NCI-H1436 (cell line): ENCODE measurements at places on chromosomes 16 and 17.
A peak's percentile ranks its signal among the peaks of the same experiment; 100 is the strongest.

DNA sequence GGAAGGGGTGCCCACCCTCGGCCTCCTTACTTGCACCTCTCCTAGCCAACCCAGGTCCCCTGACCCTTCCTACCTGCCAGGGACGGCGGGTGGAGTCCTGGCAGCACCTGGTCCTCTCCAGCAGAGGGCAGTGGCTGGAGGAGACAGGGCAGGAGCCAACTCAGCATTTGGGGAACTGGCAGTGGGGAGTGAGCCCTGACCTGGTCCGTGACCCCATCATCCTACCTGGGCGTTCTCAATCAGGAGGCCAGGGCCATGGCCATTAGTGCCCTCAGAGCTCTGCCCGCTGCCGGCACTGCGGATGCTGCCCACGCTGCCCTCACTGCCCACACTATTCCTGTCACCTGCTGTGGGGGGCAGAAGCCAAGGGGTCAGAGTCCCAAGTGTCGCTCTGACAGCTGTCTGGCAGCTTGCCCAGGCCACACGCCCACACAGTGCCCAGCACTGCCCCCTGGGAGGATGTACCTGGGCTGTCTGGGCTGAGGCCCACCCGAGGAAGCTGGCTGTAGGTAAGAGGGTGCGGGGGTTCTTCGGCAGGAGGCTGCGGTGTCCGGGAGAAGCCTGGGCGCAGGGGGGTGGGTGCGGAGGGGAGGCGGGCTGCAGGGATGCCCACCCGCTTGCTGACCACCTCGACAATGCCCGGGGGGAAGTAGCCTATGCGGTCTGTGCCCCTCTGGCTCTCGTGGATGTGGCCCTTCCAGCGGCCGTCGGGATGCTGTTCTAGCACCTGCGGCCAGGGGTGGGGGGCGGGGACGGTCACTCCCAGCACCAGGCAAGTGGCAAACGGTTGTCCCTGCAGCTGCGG, 10.8 kb downstream of the CASKIN2 start:
- no peak for DNase-seq

DNA sequence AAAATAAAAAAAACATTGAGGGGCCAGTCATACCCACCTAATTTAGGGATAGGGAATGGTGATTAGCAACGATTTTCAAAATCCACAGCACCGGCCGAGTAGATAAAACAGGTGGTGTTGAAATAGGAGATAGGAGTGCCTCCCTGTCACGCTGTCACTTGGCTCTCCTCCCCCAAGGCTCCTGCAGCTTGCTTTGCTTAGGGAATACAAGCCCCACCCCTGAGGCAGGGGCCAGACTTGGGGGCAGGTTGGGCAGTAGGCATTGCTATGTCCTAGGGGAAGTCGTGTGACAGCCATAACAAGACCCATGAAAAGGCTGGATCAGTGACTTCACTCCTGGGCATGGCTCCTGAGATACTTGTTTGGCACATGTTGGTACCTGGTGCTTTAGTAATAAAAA, 25.8 kb downstream of the POLR2A start:
- no peak for DNase-seq

GRCh38 chr17:64009571-64010402, 10.6 kb downstream of the ICAM2 start:
- no peak for DNase-seq

- peak; percentile 18 for DNase-seq
Measured at GRCh38 chr16:2019518-2019920, at the start of gene NPW. NPW (plus strand) TSS chr16:2019785.

GRCh38 chr17:74037320-74037719, 166.2 kb upstream of the RPL38 start:
- DNase-seq = no peak

- DNase-seq = no peak
Measured at GRCh38 chr17:20920095-20920814, 122.6 kb downstream of the USP22 start.

DNA sequence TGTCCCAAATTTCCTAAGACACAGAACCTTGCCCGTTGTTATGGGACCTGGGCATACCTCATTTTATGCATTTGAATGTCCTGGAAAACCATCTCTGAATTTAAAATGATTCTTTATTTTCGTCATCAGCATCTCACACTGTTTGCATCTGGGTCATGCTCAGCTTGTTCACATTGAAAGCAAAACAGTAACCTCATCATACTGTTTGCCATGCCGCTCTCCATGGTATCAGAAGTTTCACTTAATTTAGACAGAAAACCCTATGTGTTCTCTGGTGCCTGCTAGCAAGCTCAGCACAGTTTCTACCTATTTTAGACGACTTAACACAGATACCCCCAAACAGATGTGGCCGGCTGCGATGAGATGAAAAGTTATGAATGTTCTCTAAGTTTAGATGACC, 292.1 kb downstream of the SNX29 start:
- DNase-seq = no peak

DNA sequence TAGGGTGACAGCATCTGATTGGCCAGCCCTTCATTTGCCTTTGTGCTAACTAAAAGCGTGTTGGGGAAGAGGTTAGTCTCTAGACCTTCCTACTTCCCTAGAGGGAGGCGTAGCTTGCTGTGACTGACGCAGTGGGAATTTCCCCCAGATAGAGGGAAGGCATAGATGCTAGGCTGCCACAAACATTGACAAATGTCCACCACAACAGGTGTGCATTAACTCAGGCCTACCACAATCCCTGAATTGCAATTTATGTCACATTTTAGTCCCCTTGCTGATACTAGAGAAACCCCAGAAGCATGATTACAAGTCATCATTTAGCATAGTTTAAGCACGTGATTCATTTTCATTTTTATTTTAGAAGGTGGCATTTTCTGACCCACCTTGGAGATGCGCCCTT, 76.3 kb upstream of the WSB1 start:
- no peak for DNase-seq

GRCh38 chr16:33877-34647, 19.3 kb downstream of the POLR3K start:
- no peak for DNase-seq

- DNase-seq = no peak
Measured at GRCh38 chr17:1344521-1344920, 55.5 kb downstream of the YWHAE start.

DNA sequence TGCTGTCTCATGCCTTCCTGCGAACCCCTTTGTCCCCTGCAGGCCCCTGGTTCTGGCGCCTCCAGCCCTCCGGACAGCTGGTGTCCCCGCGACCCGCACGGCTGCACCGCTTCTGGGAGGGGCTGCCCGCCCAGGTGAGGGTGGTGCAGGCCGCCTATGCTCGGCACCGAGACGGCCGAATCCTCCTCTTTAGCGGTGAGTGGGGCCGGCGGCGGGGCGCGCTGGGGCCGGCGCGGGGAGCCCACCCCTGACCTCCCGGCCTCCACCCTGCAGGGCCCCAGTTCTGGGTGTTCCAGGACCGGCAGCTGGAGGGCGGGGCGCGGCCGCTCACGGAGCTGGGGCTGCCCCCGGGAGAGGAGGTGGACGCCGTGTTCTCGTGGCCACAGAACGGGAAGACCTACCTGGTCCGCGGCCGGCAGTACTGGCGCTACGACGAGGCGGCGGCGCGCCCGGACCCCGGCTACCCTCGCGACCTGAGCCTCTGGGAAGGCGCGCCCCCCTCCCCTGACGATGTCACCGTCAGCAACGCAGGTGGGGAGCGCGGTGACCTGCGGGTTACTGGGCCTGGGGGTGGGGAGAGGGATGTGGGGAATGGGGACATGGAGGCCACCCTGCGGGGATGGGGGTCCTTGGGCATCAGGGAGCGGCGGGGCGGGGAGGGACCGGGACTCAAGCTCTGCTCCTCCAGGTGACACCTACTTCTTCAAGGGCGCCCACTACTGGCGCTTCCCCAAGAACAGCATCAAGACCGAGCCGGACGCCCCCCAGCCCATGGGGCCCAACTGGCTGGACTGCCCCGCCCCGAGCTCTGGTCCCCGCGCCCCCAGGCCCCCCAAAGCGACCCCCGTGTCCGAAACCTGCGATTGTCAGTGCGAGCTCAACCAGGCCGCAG, 7.1 kb upstream of the IL32 start:
- DNase-seq = peak; percentile 48

DNA sequence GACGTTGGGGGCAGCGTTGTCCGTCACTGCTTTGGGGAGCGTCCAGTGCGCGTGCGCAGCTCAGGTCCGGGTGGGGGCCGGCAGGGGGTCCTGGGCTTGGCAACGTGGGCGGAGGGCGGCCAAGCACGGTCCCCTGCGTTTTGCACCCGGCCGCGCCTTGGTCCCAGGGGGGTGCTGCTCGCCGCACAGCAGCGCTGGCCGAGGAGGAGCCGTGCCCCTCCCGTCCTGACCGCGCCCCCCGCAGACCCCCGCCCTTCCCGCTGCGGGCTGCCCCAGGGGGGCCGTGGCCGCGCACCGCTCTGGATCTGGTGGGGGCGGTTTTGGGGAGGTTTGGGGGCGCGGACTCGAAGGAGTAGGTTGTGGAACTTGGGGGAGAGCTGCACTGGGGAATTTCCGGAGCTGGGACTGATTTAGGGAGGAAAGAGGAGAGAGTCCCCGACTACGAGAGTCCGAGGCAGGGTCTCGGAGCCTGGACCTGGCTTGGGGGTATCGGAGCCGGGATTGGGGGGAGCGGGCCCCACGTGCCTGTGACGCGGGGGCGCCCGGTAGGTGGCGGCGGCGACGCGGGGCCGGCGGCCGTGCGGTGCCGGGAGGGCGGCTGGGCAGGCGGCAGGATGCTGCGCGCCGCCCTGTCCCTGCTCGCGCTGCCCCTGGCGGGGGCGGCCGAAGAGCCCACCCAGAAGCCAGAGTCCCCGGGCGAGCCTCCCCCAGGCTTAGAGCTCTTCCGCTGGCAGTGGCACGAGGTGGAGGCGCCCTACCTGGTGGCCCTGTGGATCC, at the start of gene SLC9A5:
SLC9A5 (plus strand) TSS at position 579 of the 777 bp plus-strand sequence; CDS start at position 615, 36 bp downstream.
- DNase-seq = peak; percentile 11

DNA sequence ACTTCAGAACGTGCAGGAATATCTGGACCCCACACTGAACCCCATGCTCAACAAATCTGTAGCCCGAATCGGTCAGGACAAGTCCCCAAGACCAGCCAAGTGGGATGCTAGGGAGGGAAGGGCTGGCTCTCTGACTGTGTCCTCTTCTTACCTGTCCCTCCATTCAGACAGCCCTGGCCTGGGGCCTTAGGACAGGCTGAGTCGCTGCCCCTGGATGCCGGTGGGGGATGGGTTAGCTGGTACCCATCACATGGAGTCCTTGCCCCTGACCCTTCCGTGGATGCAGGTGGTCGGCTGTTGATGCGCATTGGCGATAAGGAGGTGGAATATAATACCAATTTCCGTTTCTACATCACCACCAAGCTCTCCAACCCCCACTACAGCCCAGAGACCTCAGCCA, 16.0 kb upstream of the KDM6B start:
- no peak for DNase-seq

DNA sequence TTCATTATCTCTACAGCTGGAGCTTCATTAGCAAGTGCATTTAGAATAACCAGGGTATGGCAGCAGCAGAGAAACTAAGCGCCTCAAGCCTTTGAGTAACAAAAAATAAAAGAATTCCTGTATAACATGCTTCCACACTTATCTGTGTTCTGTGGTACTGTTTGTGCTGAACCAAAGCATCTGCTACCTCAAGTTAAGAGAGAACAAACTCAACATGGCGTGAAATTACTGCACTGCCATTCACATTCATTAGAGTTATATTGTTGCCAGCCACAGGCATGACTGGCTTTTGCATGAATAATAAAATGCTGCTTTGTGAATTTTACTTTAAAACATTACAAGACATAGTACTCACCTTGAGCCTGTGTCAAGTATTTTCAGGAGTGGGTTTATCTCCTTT, 76.6 kb downstream of the NLK start:
- DNase-seq = no peak

DNA sequence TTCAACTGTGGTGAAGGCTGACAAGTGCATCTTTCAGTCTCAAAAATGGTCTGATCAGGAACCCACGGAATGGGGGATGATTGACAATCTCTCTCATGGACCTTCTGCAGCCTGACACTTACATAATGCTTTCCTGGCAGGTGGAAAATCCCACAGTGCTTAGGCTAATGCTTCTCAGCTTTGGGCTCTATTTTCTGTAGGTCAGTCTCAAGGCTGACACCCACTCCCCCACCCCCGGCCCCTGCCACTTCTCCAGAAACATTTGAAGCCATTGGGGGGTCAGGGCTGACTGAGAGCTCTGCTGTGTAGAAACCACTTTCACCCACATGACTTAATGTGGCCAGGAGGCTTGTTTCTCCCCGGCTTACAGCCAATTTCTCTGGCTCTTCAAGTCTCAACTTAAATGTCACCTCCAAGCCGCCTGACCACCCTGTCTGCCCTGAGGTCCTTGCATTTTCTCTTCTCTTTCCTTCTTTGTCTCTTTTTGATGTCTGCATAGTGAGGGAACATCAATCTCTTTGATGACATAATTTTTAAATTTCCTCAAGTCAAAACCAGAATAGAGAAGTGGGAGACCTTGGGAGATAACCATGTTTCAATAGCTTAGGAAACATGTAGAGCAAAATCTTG, 16.7 kb upstream of the IRF8 start:
- DNase-seq = no peak

DNA sequence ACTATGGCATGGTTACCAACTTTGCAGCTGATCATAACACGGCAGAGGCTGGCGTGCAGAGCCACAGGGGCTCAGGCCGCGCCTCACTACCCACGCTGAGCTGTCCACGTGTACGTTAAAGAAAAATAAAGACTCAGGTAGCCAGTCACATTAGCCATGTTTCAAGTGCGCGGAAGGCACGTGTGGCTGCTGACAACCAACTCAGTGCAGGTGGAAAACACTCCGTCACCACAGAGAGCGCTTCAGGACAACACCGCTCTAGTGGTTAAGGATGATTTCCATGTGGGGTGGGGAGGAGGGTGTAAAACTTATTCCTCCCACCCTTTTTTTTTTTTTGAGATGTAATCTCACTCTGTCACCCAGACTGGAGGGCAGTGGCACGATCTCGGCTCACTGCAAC, 33.8 kb downstream of the ZCCHC14 start:
- DNase-seq = no peak
